Activated naive CD8-positive, alpha-beta T cell treated with anti-CD3 and anti-CD28 coated beads, Interleukin-2, amount 10 ng/mL, durations not matched to agents 7 days and 5 days (primary cell): ENCODE measurements at places on chromosomes 3 and 15.

- no peak overlapping the region for H3K4me3 ChIP-seq
- no peaks in the 10 kb centered on the region for H3K4me1 ChIP-seq
- H3K27ac ChIP-seq: no peak overlapping the region
- no peak for DNase-seq
Observed at GRCh38 chr15:39108021-39108420, 472.9 kb upstream of the THBS1 start.

GRCh38 chr3:156492801-156493261 is 62.1 kb downstream of the SSR3 start:
- peaks cover 3% of the 10 kb centered on the region for H3K27me3 ChIP-seq
- H3K4me1 ChIP-seq: peaks cover 8% of the 10 kb centered on the region
- H3K36me3 ChIP-seq: peaks cover 5% of the 10 kb centered on the region

DNA sequence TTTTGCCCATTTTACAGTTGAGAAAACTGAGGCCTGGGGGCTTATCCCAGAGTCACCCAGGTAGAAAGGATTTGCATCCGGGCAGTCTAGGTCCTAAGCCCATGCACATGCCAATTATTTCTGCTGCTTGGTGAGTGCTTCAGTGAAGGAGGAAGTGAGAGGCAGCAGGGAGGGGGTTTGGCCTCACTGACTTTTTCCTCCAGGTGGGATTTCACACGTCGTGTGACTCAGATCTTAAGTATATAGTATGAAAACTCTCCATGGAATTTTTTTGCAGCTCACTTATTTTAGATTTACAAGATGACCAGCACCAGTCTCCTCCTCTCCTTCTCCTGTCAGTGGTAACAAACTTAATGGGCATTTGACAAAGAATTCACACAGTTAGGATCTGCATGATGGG is 4.6 kb downstream of the ITGA11 start:
- no peak overlapping the region for H3K27ac ChIP-seq
- no peaks in the 10 kb centered on the region for H3K36me3 ChIP-seq
- H3K27me3 ChIP-seq: peaks cover 42% of the 10 kb centered on the region

DNA sequence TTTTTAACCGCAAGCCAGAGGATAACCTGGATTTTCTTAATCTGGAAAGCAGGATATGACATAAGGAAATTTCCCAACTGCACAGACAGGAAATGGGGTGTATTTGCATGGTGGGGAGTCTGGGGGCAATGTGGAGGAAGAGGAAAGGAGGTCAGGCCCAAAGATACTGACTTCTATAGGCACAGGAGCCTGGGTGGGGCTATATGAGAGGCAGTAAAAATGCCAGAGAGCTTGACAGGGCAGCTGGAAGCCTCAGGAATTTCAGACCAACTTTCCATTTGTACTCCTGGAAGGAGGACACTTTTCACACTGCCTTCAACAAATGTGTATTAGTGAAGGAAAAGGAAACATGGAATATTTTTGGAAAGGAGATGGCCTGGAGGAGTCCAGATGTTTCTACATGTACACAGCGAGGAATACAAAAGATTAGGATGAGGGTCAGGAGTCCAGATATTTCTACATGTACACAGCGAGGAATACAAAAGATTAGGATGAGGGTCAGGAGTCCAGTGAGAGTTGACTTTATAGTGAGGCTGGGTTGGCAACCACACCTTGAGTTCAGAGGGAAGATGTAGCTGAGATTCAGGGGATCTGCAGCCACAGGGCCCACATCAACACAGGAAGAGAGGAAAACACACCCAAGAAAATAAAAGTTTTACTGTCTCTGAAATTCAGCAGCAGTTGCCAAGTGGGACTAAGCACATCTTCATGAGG is 111.9 kb upstream of the PTPRG start:
- H3K27ac ChIP-seq: no peak overlapping the region
- H3K4me1 ChIP-seq: no peaks in the 10 kb centered on the region
- no peaks in the 10 kb centered on the region for H3K36me3 ChIP-seq
- no peak for DNase-seq
- H3K27me3 ChIP-seq: no peaks in the 10 kb centered on the region
- no peak overlapping the region for H3K4me3 ChIP-seq

- H3K27ac ChIP-seq: no peak overlapping the region
- H3K36me3 ChIP-seq: no peaks in the 10 kb centered on the region
- no peak for DNase-seq
- no peak overlapping the region for H3K4me3 ChIP-seq
- H3K27me3 ChIP-seq: peaks cover 2% of the 10 kb centered on the region
- H3K4me1 ChIP-seq: no peaks in the 10 kb centered on the region
Observed at GRCh38 chr3:190279690-190280089, 42.6 kb downstream of the CLDN1 start.
